ENCODE measurements at places on chromosomes 13 and 19.
A peak's percentile ranks its signal among the peaks of the same experiment; 100 is the strongest.

GRCh38 chr13:33032037-33032625 is 15.9 kb downstream of the KL start:
- no peak for DNase-seq

- DNase-seq = no peak
Observed at GRCh38 chr13:46687810-46688209, 109.2 kb downstream of the ESD start.

DNA sequence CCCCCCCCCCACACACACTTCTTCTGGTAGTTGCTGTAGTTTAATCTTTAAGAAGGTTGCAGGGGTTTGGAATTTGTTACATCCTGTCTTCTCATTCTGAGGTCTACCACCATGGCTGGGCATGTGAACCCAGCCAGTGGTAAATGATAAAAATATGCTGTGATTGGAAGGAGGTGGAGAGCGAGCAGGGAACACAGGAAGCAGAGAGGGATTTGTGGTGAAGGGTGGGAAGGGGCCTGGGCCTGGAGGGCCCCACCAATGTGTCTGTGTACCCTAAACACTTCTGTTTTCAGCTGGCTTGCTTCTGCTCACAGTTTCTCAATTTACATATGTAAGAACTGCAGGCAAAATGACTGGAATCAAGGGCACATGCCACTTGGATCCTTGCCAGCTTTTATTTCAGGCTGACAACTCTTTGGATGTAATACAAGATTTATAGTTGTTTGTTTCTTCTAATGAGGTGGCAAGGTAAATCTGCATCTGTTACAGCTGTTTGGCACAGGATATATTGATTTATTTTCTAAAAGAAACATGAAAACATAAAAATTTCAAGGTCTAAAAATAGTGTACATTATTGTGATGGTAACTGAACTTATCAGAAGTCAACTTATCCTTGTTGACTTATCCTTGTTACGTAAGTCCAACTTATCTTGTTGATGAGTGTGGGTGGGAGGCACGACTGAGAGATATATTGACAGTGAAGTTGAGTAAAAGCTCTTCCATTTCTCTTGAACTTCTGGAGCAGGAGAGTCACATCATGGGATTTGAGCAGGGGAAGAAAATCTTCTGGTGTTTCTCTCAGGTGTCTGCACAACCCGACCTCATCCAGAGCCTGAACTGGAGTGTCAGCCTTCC is 313.2 kb downstream of the SHISA2 start:
- no peak for DNase-seq

DNA sequence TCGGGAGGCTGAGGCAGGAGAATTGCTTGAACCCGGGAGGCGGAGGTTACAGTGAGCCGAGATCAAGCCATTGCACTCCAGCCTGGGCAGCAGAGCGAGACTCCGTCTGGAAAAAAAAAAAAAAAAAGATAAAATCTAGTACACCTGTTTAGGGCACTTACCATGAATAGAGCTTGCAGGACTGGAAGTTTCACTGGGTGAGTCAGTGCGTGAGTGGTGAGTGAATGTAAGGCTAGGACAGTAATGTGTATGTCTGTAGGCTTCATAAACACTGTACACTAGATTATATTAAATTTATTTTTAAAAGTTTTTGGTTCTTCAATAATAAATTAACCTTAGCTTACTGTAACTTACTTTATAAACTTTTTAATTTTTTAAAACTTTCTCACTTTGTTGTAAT is 22.9 kb downstream of the PPP5C start:
- no peak for DNase-seq

DNA sequence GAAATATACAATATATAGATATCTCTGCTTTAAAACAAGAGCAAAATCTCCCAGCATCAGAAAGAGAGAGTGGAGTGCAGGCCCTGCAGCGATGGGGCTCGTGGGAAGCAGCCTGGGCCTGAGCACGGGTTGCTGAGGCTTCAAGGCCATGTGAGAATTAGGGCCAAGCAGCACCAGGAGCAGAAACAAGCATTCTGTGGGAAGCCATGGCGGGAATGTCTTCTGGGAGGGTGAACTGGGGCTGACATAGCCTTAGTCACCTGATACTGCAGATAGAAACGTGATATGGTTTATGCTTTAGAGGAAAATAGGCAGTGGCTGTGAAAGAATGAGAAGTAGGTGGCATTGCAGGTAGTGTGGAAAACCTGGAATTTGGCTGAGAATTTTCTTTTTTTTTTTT is 472.3 kb downstream of the IRS2 start:
- no peak for DNase-seq

DNA sequence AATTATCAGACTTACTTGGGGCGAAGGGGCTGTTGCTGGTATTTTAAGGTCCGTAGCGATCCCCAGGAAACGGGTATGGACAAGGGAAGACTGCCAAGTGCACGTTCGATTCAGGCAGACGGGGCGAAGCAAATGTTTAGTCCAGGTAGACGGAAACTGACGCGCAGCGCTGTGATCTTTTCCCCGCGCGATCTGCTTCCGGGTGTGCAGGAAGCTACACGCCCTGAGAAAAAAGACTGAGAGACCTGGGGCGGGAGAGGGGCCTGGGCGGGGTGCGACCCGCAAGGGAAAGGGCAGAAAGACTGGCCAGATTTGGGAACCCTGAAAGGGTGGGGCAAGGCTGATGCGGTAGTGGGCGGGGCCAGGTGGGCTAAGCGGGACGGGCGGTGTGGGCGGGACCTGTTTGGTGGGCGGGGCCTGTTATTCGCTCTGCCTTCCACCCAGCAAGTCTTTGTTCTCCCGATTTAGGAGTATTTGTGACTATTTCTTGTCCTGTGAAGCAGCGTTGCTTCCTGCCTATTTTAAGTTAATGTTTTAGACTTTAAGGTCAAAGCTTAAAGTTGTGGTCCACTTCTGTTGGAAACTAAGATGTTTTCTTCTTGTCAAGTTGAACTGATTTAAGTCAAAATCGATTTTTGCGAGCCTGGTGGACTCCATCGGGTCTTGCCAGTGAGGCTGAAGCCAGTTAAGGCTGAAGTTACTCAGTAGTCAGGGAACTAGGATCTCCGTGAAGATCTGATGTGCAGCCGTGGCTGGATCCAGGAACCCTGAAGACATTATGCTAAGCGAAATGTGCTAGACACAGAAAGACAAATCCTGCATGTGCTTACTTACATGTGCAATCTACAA is at the start of gene ZNF836:
ZNF836 (minus strand) TSS at position 301 of the 849 bp plus-strand sequence. CDS start 3,549 bp downstream, outside the sequence.
- peak; percentile 15 for DNase-seq

GRCh38 chr13:98187155-98187964 is 10.3 kb upstream of the RNF113B start:
- DNase-seq = no peak

- DNase-seq = no peak
Observed at GRCh38 chr13:27147530-27148170, 24.0 kb downstream of the USP12 start.

DNA sequence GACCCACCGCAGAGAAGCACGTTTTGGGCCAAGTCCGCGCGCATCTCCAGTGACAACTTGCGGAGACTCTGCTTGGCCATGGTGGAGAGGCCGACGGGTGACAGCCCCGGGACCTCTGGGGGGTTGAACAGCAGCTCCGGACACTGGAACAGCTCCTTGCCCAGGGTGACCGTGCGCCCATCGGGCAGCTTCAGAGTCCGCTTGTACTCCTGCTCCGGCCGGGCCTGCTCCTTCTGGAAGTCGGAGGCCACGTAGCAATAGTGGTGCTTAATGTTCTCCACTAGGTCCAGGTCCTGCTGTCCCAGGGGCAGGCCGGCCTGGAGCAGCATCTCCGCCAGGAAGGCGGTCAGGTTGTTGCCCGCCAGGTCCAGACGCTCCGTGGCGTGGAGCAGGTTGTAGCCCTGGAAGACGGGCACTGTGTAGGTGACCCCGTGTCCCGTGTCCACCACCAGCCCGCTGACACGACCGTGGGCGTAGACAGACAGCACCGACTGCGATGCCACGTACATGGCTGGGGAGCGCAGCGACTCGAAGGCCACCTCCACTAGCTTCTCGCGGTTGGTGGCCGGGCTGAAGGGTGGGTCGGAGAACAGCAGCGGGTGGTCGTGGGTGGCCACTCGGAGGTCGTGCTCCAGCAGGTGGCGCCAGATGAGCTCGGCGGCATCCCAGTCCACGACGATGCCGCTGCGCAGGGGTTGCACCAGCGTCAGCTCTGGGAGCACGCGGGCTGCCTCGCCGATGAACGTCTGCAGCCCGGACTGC is 743 bp downstream of the ACTL9 start:
- no peak for DNase-seq

- no peak for DNase-seq
Observed at GRCh38 chr19:16627928-16628182, 149 bp downstream of the MED26 start.

Measured in NCI-H446 treated with DMSO at 0.1 percent for 48 hours (cell line).